SK-N-MC (cell line): ENCODE measurements at places on chromosomes 4 and X.

GRCh38 chr4:159107203-159107925, 4.5 kb downstream of the RAPGEF2 start:
- no peak for DNase-seq

- no peak for DNase-seq
Measured at GRCh38 chrX:4129626-4130025, 416.2 kb upstream of the PRKX start.

DNA sequence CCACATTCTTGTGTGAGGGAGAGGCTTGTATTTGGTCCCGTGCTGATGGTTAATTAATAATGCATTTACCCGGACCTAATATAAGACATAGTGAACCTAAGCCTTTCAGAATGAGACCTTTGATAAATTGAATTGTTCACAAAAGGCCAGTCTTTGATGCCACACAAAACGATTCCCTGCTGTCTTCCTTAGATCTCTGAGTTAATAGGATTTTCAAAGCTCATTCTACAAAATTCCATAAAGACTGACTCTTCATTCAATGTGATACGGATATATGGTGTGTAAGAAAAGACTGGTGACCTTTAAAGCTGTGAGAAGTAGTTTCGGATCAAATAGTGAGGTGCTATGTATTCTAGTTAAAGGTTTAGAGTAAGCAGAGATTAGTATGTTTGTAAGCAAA, 254.3 kb downstream of the PDHA2 start:
- no peak for DNase-seq

DNA sequence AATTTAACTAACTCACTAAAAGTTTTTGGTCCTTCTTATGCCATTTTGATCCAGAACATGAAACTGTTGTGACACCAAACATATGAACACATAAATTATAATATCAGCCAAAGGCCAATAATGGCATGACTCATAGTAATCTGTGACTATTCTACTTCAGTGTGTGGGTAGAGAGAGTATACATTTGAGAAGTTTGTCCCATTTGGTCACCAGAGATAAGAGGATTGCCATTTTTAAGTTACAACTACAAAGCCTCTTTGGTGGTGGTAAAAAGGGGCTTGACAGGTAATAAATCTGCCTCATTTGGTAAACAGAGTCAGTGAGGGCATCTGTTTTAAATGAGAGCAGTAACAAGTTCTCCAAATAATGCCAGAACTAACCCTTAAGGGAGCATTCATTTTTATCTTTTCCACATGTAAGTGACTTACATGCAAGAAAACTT, 117.9 kb downstream of the TBC1D19 start:
- no peak for DNase-seq

- no peak for DNase-seq
Measured at GRCh38 chr4:24644983-24645764, 60.8 kb upstream of the DHX15 start.

DNA sequence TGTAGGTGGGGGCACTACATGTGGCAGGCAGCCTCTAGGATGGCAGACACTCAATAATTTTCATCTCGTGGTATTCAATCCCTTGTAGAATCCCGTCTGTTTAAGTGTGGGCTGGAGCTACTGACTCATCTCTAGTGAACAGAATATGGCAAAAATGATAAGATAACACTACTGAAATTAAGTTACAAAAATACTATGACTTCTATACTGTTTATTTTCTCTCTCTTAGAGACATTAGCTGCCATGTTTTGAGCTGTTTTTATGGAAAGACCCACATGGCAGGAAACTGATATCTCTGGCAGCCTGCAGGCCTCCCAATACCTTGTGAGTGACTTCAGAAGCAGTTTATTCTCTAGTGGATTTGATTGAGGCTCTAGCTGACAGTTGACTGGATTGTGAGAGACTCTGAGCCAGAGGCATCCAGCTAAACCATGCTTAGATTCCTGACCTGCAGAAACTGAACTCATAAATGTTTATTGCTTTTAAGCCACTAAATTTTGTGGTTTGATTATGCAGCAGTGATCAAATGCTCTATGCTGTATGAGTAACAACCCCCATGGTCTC, 298.8 kb upstream of the CTSO start:
- no peak for DNase-seq
